ENCODE measurements at places on chromosomes 1 and 21.
A peak's percentile ranks its signal among the peaks of the same experiment; 100 is the strongest.

GRCh38 chr1:172270605-172271004, 149.9 kb upstream of the C1orf105 start:
- no peak for DNase-seq

DNA sequence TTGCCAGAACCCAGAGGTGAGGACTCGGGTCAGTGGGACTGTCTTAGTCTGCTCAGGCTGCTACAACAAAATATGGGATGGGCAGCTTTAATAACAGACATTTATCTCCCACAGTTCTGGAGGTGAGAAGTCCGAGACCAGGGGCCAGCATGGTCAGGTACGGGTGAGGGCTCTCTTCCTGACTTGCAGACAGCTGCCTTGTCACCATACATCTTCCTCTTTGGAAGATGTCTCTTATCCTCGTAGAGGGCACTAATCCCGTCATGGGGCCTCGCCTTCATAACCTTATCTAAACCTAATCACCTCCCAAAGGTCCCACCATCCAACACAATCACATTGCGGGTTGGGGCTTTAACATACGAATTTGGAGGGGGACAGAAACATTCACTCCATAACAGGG, 51.9 kb downstream of the GLUL start:
- DNase-seq: no peak

DNA sequence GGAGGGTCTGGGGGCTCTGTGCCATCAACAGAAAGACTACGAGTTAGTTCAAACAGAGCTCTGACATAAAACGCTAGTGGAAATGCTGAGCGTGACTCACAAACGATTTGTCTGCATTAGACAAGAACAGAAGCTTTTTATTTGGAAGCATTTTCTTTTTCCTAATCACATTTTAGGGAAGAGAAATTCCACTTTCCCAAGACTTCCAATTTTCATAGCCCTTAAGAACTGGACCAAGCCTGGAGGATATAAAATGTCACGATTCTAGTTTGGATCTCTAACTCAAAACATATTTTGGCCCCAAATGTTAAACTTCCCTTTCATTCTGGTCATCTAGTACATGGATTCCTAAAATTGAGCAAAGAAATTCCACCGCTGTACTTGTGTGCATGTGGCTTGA, 320.0 kb downstream of the PCP4 start:
- no peak for DNase-seq

DNA sequence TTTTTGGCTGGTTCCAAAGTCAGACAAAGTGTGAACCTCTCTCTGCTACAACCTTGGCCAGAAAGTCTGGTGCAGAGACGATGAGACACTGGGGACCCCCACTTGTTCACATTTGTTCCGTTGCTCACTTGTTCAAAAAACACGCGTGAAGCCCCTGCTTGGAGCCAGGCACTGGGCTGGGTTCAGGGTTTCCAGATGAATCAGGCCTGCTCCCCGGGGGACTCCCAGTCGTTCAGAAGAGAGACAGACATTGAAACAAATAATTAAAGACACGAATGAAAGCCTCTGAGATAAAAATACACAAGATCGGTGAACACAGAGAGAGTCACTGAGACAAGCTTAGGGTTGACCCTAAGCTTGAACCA, 101.5 kb upstream of the RUNX3 start:
- DNase-seq: no peak

DNA sequence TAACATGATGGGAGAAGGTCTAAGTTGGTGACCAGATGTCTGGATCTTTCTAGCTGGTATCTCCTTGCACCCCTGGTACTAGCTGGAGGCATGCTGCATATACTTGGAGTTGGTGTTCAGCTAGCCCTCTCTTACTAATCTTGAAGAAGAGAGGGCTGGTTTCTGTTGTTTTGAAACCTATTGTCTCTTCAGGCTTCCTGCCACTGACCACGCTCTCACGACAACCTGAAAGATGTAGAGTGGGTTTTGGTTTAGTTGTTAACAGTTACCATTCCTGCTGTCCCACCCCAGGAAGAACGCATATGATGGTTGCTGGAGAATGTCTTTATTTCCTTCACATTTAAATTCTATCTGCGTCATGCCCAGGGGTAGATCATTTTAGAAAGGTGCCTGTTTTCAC, 3.6 kb downstream of the MAN1C1 start:
- DNase-seq: no peak

- no peak for DNase-seq
These were observed 157.1 kb upstream of the NRIP1 start for GRCh38 chr21:15221799-15222386.

GRCh38 chr21:36471254-36471723, 8.6 kb downstream of the CLDN14 start:
- no peak for DNase-seq

DNA sequence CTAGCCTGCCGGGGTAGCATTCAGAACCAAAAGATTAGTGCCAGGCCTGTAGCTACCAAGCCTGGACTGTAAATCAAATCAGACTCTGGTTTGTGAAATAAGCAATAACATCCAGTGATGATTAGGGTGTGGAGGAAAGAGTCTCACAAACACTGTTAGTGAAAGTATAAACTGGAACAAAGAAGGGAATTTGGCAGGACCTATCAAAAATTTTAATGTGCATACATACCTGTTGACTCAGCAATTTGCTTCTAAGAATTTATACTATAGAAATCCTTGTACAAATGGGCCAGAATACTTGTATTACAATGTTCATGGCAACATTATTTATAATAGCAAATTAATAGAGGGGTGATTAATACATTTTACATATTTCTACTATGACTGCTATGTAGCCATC, 109.8 kb upstream of the WARS2 start:
- no peak for DNase-seq

- no peak for DNase-seq
These were observed 43.6 kb downstream of the OLFML3 start for GRCh38 chr1:114022877-114023276.

- DNase-seq: no peak
These were observed 336.7 kb downstream of the DUSP10 start for GRCh38 chr1:221405146-221405545.

DNA sequence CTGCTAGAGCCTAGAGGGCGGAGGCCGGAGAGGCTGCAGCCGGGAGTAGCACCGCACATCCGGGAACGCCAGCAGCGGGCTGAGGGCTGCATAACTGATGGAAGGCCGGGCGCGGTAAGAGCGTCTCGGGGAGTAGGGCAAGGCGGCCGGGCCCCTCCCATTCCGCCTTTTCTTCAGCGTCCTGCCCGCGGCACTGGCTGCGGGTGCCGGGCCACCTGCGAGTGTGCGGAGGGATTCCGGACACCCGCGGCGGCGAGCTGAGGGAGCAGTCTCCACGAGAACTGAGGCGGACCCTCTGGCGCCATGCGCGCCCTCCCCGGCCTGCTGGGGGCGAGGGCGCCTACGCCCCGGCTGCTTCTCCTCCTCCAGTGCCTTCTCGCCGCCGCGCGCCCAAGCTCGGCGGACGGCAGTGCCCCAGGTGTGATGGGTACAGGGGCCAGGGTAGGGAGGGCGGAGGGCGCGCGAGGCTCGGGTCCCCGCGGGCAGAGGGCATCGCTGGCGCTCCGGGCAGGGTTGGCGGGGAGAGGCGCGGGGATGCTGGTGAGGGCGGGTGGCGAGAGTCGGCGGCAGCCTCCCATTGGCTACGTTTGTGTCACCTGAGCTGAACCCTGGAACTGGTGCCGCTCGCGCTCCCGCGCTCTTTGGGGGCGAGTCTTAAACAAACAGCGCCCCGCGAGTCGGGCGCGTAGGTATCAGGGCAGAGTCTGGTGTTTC, 334.4 kb downstream of the SRGAP2C start:
- no peak for DNase-seq

DNA sequence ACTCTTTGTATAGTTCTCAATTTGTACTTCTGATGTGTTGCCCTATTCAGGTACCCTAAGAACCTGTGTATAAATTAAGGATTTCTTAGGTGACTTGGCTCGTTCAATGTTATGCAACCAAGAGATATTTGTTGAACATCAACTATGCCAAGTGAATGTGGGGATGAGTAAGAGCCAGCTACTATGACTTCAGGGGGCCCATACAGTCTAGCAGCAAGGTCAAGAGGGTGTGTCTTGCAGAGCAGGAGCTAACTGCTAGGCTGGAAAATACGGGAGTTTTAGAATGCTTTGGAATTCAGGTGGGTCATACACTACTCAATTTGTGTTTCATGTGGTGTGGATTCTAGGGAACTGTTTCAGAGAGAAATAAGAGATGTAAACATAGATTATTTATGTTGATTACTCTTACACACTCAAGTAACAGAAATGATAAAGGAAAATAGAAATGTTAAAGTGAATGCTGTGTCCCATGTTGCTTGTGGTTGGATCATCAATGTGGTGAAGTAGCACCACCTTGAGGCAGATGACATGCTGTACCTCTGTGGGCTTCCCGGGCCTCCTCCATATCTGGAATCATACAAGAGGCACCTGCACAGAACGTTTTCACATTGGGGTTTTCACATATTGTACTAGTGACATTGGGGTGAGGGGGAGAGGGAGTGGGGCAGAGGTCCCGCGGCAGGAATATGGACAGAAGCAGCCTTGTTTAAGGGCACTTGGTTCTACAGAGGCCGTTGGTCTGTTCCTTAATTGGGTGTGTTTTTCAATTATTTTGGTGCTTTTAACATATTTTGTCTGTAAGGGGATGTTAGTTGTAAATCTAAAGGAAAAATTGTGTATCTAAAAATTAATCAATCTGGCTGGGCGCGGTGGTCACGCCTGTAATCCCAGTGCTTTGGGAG, 12.4 kb downstream of the ARPC5 start:
- DNase-seq: no peak

- no peak for DNase-seq
These were observed 78.8 kb downstream of the MRPL39 start for GRCh38 chr21:25528515-25528914.

DNA sequence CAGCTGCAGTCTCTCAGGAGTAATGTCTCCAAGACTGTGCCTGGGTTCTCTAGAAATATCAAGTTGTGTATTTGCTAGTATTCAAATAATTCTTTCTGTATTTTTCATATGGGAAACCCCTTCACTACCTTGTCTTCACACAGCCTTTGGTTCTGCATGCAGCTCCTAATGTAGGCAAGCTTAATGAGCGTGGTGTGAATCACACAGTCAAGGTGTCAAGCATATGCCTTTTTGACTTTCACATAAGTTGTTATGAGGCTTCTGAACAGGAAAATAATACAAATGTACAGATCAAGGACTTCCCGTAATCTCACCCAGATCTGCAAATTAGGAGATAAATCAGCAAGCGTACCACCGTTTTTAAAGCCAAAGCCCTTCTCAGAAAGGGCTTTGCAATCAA, at the start of gene FCRL3:
FCRL3 (minus strand) TSS at position 38 of the 400 bp plus-strand sequence. CDS start 280 bp downstream, outside the sequence.
- no peak for DNase-seq

DNA sequence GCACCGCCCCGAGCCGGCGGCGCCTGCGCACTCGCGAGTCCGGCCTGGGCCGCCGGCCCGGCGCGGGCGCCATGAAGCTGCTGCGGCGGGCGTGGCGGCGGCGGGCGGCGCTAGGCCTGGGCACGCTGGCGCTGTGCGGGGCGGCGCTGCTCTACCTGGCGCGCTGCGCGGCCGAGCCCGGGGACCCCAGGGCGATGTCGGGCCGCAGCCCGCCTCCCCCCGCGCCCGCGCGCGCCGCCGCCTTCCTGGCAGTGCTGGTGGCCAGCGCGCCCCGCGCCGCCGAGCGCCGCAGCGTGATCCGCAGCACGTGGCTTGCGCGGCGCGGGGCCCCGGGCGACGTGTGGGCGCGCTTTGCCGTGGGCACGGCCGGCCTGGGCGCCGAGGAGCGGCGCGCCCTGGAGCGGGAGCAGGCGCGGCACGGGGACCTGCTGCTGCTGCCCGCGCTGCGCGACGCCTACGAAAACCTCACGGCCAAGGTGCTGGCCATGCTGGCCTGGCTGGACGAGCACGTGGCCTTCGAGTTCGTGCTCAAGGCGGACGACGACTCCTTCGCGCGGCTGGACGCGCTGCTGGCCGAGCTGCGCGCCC, at the start of gene B3GALT6:
B3GALT6 (plus strand) TSS at position 30 of the 588 bp plus-strand sequence; CDS start at position 72, 42 bp downstream.
- no peak for DNase-seq

DNA sequence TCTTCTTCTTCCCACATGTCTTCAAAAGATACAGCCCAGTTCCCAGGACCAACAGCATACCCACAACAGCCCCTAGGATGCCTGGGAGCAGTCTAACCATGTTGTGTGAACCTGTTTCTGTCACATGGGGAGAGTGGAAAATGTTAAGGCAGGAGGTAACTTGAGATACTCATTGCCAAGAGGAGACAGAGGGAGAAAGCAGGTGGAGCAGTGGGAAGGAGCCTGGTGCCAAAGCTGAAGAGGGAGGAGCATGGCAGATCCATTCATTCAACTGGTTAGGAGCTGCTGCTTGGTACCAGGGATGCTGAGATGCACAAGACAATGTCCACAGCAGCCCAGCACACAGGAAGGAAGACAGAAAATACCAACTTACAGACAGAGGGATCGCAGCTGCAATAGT, 149.8 kb upstream of the ETV3 start:
- DNase-seq: no peak

GRCh38 chr21:42148097-42148496, 70.8 kb upstream of the ABCG1 start:
- no peak for DNase-seq

- DNase-seq: peak; percentile 20
These were observed 862 bp downstream of the GSTM3 start for GRCh38 chr1:109739738-109740614.

DNA sequence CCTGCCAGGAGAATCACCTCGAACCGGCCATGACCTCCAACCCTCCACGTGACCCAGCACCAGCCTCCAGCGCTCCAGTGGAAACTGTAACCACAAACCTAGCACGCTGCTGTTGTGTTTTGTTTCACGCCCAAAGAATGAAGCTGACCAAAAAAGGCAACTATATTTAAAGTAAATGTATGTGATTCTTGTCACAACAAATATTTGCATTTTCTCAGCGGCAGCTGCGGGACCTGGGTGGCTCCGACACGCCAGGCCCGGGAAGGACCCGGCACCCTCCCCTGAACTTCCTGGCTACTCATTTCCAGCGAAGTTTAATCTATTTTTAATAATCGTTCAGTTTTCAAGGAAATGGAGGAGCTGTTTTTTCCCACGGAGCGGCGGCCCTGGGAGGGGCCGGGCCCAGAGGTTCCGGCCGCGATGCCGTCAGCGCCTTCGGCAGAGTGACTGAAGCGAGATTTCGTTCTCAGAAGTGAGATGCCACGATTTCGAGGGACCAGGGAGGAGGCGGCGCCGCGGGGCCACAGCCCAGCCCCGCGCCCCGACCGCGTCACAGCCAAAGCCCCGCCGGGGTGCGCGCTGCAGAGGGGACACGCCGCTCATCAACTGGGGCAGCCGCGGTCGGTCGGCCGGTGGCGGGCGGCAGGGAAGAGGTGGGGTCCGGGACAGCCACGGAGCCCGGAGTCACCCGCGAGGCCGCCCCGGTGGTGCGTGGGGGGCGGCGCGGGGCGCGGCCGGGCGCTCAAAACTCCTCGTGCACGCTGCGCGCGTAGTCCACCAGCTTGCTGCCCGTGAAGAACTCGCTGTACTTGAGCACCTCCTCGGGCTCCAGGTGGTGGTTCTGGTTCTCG, 3.0 kb upstream of the TNFRSF4 start:
- DNase-seq: no peak

- DNase-seq: no peak
These were observed 12.2 kb downstream of the SLC35F3 start for GRCh38 chr1:233916706-233917105.

GRCh38 chr1:218538341-218538740, 193.2 kb downstream of the TGFB2 start:
- no peak for DNase-seq

All from cortex of kidney (tissue), 1 donor.